ENCODE measurements at places on chromosomes 5 and 9.

- no peak for DNase-seq
Observed at GRCh38 chr5:169651526-169651925, 14.5 kb downstream of the DOCK2 start.

DNA sequence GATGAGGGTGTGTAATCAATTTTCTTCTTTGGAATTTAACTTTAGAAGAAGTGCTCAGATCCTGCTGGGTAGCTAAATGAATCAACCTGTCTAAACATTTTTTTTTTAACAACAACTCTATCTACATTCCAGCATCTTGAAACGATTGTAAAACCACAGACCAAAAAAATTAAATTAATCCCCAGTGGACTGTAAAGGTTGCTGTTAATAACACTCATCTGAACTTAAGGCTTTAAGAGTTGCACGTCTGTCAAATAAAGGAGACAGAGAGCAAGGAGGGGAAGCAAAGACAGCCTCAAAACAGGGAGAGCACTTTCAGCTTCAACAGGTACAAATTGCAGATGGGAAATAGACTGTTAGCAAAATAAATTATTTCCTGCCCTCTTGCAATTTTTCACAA lies 548.5 kb downstream of the DTWD2 start:
- peak; percentile 50 for DNase-seq

- no peak for DNase-seq
Observed at GRCh38 chr9:32677931-32678330, 42.5 kb upstream of the TAF1L start.

DNA sequence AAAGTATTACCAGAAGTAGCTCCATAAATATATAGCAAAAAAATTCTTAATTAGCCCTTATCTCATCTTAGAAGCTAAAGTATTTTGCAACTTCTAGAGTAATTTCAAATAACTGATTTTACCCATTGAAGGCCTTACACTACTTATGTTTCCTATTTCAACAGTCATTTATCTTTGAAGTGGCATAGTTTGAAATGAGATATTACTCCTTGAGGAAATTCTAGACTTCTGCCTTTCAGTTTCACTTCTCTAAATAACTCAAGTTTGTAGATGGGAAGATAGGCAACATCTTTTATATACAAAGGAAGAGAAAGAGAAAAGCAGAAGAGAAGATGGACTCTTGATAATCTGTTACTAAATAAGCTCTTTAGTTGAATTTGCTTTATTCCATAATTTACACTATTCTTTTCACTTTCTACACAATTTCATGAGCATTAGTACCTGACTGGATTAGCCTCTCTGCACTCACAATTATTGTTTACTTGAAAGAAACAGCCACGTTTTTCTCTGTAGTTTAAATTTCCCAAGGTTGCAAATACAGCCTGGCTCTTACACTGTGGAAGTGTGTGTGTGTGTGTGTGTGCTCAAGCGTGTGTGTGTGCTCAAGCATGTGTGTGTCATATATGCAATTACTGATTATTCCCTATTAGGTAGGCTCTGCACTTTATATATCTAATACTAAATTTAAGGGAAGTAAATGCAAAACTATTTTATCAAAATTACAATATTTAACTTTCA lies 60.6 kb upstream of the EMB start:
- DNase-seq, result no peak

DNA sequence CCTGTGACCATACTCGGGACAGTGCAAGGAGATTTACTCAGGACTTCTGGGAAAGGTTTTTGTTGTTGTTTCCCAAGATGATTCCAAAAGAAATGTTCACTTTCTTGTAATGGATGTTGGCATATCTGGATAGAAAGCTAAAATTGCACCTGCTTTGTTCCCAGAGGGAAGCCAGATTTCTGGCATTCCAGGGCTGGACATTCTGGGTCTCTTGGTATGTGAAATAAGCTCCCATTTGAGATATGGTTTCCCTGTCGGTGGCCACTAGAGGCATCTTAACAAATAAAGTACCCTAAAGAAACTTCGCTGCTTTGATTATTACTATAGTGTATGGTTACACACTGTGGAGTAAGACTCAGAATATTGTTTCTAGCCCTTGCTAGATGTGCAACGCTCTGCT lies 737.3 kb downstream of the BRINP1 start:
- DNase-seq, result no peak

DNA sequence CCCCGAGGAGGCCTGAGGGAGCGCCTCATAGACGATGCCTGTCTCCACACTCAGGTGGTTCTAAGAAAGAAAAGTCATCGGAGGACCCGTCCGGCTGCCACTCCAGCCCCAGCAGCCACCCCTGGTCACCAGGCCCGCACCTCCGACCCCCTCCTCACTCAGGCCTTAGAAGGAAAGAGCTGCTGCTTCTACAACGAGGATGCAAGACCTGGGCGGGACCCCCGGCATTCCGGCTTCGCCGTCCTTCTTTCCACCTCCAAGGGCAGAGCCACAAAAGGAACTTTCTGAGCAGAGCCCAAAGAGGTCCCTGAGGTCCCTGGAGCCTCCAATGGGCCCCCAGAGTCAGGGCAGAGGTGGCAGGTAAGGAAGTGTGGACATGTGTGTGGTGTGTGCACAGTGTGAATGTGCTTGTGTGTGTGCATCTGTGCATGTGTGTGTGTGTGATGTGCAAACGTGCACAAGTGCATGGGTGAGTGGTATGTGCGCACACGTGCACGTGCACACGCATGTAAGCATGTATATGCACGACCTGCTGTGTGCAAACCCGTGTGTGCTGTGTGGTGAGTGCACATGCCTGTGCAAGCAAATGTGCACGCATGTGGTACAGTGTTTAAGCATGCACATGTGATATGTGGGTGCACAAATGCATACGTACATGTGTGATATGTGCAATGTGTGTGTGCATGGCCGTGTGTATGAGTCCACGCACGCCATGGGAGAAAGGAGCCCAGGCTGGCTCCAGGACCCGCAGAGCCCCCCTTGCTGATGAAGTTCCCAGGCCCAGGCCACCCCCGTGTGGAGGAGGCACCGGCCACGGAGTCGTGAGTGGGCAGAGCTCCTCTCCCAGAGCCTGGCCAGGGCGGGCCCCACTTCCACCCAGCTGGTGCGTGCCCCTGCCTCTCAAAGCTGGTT lies 27.7 kb upstream of the TMEM250 start:
- no peak for DNase-seq

GRCh38 chr5:7886849-7887475 lies 18.0 kb downstream of the MTRR start:
- peak; percentile 64 for DNase-seq

- DNase-seq, result peak; percentile 2
Observed at GRCh38 chr5:164475339-164475977, 970.0 kb downstream of the MAT2B start.

GRCh38 chr5:138354387-138354786 lies 1.9 kb downstream of the KDM3B start:
- DNase-seq, result no peak

- no peak for DNase-seq
Observed at GRCh38 chr5:141915881-141916336, 7.8 kb upstream of the DELE1 start.

DNA sequence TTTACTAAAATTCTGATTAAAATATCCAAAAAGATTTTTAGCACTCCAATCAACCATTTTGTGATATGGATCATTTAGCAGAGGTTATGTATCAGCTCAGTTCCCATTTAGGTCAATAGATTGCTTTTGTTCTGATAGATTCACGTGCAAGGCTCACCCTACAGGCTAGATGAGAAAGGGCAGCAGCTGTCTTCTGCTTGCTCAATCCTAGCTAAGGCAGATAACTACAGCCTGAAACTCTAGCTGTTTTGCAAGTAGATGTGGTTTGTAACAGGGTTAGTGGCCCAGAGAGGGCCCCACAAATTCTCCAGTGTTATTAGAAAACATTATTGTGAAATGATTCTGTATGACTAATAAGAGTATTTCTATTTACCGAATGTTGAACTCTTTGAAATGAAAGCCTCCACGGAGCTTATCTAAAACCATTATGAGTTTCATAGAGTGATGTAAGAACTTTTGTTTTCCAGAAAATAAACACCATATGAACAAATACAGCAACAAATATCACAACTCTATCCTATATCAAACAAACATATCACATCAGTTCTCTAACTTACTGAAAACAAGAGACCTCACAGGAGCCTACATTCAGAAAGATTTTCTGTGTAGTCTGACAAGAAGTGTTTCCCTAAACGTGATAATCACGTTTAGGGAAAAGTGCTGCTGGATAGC lies 841.9 kb upstream of the ACO1 start:
- DNase-seq, result peak; percentile 59

DNA sequence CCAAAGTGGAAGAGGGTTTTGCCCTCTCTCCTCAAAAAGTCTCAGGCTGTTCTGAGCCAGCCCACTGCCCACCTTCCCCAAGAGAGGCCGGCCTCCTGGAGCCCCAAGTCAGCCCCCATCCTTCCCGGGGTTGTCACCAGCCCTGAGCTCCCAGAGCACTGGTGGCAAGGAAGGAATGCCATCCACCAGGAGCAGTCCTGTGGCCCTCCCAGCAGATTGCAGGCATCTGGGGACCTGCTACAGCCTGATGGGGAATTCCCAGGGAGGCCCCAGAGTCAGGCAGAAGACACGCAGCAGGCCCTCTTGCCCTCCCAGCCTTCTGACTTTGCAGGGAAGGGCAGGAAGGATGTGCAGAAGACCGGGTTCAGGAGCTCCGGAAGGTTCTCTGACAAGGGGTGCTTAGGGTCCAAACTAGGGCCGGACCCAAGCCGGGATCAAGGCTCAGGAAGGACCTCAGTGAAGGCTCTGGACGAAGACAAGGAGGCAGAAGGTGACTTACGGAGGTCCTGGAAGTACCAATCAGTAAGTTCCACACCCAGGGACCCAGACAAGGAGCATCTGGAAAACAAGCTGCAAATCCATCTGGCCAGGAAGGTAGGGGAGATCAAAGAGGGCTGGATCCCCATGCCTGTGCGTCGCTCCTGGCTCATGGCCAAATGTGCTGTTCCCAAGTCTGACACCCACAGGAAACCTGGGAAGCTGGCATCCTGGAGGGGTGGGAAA lies 3.7 kb downstream of the SPATA31E1 start:
- no peak for DNase-seq

GRCh38 chr9:89781838-89782540 lies 177.2 kb downstream of the GADD45G start:
- DNase-seq, result no peak

DNA sequence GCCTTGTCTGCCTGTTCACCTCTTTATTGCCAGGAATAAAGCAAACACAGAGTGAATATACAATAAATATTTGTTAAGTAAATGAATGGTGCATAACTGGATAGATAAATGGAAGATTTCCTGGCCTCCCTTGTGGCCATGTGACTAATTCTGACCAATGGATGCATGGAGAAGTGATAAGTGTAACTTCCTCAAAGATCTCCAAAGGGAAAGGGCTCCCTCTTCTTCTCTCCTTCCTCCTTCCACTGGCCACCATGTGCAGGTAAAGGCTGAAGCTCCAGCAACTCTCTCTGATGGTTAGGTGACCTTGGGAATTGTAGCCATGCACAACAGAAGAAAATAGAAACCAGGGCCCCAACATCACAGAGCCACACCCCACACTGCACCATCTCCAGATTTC lies 174.4 kb downstream of the EBF1 start:
- DNase-seq, result no peak

- DNase-seq, result peak; percentile 20
Observed at GRCh38 chr5:81778642-81779041, 27.7 kb upstream of the SSBP2 start.

DNA sequence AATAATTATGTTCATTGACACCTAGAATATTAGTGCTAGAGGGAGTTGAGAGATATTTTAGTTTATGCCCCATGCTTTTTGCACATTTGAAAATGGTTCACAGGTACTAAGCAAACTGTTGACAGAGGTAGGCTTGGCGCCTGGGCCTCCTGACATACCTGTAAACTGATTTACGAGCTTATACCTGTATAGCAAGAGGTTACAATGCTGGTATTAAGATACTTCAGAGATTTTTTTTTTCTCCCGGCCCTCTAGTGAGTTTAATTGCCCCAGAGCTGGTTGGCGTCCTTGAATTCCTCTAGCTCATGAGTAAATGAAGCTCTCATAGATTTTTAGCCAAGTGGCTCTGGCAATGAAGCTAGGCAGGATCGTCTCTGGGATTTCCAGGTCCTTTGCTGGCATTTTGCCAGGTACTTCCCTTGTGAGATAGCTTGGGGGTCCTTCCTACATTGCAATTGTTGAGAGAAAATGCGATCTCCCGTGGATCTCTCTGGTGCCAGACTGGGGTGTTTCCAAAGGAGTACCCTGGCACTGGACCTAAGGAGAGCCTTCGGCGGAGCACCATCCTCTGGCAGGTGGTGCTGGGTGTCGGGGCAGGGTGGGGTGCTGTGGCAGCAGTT lies 9.0 kb downstream of the SLC36A1 start:
- DNase-seq, result no peak

DNA sequence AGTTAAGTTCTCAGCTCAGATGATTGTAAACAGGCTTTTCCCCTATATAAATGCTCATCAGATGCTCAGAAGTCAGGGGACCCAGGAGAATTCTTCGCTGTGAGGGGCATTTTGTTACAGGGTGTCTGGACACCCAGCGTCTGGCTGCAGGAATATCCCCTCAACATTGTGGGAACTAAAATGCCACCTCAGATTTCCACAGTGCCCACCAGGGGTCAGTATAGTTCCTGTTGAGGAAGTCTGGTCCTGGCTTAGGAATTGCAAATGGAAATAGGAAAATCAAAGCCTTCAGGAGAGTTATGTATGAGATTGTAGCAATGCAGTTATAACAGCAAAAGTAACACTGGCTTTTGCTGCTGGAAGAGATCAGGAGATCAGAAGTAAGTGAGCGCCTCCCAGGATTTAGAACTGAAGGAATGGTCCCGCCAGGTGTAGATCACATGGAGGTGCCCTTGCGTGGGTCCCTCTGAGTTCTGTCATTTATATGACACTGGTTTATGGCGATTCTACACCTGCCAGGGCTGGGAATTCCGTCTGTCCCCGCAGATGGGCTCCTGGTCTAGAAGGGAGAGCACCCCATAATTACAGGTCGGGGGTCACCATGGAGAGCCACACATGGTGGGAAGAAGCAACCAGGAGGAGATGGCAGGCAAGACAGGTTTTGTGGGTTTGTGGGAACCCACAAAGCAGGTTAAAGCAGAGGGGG lies 47.1 kb upstream of the CTSL start:
- peak; percentile 69 for DNase-seq

Data from fibroblast of gingiva (primary cell).